ENCODE measurements at places on chromosomes 4 and X.
A peak's percentile ranks its signal among the peaks of the same experiment; 100 is the strongest.

- DNase-seq, result no peak
These were observed 1549.3 kb upstream of the ADGRL3 start for GRCh38 chr4:59650861-59651260.

DNA sequence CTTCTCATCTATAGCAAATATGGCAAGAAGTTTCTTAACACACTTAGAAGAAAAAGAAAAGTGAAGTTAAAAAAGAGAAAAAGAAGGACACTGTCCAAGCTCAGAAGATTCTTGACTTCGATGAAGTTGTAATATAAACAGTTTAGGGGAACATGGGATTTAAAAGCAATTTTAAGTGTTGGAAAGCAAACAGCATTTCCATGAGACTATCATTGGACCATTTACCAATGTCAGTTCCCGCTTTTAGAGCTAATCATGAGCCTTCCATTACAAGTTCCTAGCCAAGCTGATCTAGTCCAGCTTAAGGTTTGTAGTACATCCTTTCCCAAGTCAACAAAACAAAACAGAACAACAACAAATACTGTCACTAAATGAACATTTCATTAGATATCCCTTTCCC lies 45.1 kb upstream of the FGF2 start:
- DNase-seq, result no peak

DNA sequence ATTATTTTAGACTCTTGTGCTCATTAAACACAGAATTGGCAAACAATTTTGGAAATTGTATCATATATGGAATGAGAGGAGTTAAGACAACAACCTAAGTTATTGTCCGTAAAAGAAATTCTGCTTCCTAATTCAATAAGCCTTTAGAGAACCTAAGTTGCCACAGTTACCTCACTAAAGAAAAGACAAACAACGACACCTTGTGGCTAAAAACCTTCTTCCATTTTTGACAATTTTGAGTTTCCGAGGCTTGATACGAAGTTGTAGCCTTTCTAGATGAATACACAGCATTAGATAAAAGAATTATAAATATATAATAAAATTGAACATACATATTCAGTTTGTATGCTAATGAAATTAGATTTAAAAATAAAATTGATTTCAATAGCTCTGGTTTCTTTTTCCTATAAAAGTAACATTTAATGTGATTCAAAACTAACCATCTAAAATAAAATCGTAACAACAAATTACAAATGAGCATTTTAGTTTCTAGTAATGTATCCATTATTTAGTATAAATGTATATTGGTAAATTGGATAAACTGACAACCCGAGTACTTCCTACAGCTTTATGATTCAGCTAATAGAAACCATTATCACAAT lies 275.1 kb downstream of the GPM6A start:
- no peak for DNase-seq

DNA sequence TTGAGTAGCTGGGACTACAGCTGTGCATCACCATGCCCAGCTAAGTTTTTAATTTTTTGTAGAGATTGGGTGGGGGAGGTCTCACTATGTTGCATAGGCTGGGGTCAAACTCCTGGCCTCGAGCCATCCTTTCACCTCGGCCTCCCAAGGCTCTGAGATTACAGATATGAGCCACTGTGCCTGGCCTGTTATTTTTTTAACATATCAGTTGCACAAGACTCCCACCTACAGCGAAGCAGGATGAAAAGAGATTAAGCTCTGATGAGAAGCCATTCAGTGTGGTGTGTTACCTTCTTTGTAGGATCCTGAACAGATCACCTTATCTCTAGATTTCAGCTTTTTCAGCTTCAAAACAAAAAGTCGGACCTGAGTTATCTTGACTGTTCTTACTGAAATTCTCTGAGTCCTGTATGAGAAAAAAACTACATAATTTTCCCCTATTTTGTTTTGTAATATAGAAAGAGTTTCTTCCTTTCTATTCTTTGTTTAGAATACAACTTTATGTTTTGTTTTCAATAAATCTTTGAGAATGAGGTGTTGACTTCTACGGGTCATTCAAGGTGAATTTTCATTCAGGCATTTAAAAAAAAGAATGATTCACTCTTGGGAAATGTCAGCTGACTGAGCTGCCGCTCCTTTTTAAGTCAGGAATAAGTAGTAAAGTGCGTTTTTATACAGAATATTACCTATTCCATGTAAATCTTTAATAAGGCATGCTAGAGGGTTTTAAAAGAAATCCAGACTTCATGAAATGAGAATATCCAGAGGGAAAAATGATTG lies 134.6 kb downstream of the ARSF start:
- DNase-seq, result no peak

- DNase-seq, result peak; percentile 90
These were observed 4.5 kb downstream of the G6PD start for GRCh38 chrX:154541896-154542722.
